ENCODE measurements at places on chromosomes 5 and 9.

DNA sequence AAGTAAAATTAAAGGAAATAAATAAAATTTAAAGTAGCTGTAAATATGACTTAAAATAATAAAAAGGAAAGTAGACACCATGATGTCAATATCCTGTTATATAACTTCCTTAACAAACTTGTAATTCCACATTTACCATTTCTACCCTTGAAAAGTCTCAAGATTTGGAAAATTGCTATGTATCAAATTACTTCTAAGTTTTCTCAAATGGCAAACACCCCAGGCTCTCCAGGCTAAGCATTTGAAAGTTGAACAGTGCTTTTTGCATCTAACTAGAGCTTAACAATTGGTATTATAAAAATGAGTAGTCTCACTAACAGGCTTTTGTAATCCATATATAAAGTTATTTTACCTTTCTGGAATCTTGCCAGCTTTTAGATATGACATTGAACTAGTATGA lies 41.5 kb upstream of the MACIR start:
- no peak for DNase-seq

- no peak for DNase-seq
Measured at GRCh38 chr5:42784132-42784531, 27.5 kb downstream of the CCDC152 start.

- no peak for DNase-seq
Measured at GRCh38 chr9:100063185-100063584, 35.6 kb downstream of the ERP44 start.

GRCh38 chr9:16105168-16106020 lies 552.6 kb downstream of the CCDC171 start:
- DNase-seq = no peak

- DNase-seq = no peak
Measured at GRCh38 chr5:98309785-98310598, 463.5 kb upstream of the RGMB start.

- no peak for DNase-seq
Measured at GRCh38 chr9:75911390-75911789, 20.9 kb downstream of the PCSK5 start.

GRCh38 chr5:132499440-132500243 lies 9.1 kb upstream of the IRF1 start:
- no peak for DNase-seq

GRCh38 chr9:112809351-112809848 lies 58.8 kb downstream of the SNX30 start:
- DNase-seq = no peak

GRCh38 chr9:120730654-120731514 lies 16.6 kb upstream of the MEGF9 start:
- no peak for DNase-seq

GRCh38 chr5:90408571-90409317 lies 812 bp downstream of the CETN3 start:
- no peak for DNase-seq

DNA sequence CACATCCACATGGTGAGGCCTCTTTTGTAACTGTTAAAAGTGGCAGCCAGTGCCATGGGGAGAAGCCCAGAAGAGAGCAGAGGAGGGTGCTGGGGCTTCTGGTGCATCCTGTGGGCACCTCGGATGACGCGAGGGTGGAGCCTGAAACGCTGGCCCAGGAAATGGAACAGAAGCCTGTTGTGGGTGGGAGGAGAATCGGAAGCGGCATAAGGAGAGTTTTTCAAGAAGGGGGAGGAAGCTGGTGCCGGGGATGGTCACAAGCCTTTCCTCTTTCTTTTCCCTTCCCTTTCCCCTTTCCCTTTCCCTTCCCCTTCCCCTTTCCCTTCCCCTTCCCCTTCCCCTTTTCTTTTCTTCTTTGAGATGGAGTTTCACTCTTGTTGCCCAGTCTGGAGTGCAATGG lies 12.9 kb downstream of the ANKRD33B start:
- DNase-seq = no peak
